ENCODE measurements at places on chromosomes 7 and 10.

DNA sequence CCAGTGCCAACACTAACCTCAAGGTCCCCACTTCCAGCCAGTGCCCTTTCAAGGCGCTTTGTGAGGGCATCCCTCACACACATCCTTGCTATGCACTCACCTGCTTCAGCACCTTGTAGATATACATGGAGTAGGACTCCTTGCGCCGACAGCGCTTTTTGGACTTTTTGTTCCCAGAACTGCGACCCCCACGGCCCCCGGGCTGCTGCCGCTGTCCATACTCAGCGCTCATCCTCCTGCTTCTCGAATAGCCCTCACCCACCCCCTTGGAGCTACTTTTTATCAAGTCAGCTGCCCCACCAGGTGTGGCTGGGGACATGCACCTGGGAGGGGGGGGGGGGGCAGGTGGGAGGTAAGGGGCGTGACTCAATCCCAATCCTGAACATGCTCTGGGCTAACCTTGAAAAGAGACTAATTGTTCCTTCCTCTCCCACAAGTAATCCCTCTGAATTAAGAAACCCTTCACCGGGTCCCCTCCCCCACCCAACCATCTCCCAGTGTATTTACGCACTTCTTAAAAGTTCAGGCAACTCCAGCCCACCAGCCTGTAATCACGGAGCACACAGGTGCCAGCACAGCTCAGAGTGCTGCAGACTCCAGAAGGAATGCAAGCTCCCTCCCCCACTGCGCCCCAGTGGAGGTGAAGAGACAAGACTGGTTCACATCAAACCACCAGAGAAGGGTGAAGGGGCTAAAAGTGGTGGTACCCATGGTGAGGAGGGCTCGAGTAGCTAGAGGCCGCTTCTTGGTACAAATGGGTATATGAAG lies at the start of gene H2BK1:
Gene H2BK1, minus strand, starts transcription at position 402 of the 768 bp plus-strand sequence. Its CDS starts 170 bp downstream, at position 232.
- no peak for DNase-seq

- DNase-seq: no peak
Measured at GRCh38 chr10:124011464-124011863, 81.9 kb downstream of the CHST15 start.

- DNase-seq: no peak
Measured at GRCh38 chr7:155084021-155084420, 13.9 kb downstream of the HTR5A start.

DNA sequence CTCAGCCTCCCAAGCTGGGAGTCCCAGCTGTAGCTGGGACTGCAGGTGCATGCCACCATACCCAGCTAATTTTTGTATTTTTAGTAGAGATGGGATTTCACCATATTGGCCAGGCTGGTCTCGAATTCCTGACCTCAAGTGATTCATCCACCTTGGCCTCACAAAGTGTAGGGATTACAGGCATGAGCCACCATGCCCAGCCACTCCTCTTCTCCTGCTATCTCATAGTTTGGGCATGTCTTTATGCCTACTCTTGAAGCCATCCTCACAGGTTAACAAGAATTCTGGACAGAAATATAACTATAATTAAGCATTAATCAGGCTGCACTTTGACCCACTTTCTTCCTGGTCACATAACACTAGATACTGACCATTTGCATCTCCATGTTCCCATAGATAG lies 28.6 kb upstream of the C10orf67 start:
- DNase-seq: no peak

DNA sequence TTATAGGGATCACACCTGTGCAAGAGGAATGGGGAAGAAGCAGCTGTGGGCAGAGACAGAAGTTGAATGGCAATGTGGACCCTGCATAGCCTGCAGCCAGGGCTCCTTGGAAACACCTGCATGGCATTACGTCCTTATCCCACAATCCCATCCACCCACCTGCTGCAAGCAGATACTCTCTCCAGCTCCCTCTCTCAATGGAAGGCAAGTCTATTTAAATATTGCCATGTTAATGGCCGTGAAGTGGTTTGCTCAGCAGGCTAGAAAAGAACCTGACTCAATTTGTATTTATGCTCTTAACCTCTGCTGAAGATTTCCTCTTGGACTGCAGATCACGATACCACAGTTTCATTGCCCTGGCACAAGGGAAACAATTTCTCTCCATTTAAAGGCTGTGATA lies 417.0 kb downstream of the TYW1 start:
- no peak for DNase-seq

DNA sequence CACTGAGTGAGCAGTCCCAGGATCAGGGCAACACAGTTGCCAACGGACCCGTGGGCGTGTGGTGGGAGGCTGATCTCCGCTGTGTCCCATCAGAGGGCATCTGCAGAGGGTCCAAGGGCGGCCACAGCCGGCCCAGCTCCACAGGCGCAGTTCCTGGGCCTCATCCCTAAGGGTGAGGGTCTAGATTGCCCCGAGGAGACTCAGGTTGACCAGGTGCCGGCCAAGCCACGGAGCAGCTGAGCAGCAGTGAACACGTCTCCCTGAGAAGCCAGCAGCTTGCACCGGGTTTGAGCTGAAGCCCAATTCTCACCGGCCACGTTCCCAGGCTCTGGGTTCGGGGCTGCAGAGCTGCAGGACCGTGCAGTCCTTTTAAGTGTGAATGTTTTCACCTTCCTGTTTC lies 58.8 kb upstream of the ADGRA1 start:
- DNase-seq: no peak

GRCh38 chr7:150939052-150939451 lies 39.1 kb downstream of the KCNH2 start:
- DNase-seq: no peak

- DNase-seq: no peak
Measured at GRCh38 chr10:61411706-61412105, 41.5 kb downstream of the TMEM26 start.

GRCh38 chr7:16062269-16062668 lies 359.1 kb downstream of the CRPPA start:
- DNase-seq: no peak

DNA sequence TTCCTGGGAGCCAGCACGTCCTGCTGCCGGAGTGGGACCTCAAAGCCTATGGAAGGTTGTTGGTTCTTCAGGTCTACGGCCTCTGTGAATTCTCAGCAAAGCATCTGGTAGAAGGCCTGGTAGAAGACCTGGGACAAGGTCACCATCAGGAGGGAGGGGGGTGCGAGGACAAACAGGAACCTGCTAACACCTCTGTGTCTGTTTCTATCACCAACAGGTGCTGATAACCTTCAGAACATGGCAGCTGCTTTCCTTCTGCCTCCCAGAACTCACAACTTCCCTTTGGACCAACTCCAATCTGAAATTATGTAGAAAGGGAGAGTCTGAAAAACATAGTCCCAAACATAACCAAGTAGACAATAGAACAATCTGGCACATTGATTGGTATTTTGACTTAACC lies 8.3 kb upstream of the MET start:
- no peak for DNase-seq

DNA sequence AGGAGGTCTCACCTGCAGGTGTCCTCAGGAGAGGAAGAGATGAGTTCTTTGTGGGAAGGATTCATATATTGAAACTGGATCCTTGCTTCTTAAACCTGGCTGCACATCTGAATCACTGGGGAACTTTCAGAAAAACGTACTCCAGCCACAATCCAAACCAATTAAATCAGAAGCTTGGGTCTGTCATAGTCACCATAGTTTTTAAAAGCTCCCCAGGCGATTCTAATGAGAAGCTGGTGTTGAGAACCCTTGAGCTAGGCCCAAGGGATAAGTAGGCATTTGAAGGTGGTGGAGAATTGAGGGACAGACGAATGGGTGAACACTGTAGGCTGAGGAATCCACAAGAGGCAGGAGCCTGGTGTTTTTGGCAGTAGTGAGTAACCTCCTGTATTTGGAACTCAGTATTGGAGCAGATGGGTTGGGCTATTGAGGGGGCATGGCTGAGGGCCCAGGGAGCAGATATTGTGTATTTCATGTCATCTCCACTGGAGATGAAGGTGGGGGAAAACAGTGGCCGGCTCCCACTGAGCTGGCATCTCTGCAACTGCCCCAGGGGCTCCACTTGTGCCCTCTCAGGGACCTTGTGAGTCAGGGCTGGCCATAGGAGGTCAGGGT lies 14.5 kb downstream of the ADCYAP1R1 start:
- no peak for DNase-seq

GRCh38 chr7:155323001-155323638 lies 25.4 kb downstream of the INSIG1 start:
- DNase-seq: no peak

GRCh38 chr10:71486484-71487114 lies 89.9 kb downstream of the CDH23 start:
- DNase-seq: no peak

DNA sequence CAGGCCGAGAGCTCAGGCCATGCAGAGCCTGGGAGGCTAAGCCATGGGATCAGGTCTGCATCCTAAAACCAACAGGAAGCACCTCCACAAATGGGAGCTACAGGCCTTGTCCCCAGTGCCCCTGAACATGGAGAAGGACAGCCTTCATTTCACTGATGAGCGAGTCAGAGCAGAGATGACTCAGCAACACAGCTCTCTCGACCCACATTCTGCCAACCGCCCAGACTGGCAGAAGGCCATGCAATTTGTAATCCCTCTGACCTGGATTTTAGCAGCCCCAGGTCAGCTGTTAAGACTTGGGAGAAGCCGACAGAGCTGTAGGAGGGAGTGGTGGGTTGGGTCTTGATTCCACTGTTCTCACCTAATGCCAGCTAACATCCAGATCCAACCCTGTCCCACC lies 25.5 kb downstream of the VOPP1 start:
- peak; percentile 43 for DNase-seq

GRCh38 chr10:62796896-62797295 lies 7.6 kb upstream of the ADO start:
- DNase-seq: no peak

GRCh38 chr10:97538839-97539238 lies 33.7 kb upstream of the ANKRD2 start:
- DNase-seq: no peak

DNA sequence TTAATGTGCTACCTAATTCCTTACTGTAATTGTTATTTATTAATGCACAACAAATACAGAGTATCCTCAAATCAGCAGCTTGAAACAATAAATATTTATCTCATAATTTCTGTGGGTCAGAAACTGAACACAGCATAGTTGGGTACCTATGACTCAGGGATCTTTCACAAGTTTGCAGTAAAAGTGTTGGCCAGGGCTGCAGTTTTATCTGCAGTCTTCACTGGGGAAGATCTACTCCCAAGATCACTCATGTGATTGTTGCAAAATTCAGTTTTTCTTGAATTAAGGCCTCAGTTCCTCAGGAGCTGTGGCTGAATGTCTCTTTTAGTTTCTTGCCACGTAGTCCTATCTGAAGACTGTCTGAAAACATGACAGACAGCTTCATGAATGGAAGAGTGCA lies 237.8 kb downstream of the ZWINT start:
- DNase-seq: no peak

GRCh38 chr7:21172800-21173199 lies 255.1 kb upstream of the SP4 start:
- DNase-seq: no peak

DNA sequence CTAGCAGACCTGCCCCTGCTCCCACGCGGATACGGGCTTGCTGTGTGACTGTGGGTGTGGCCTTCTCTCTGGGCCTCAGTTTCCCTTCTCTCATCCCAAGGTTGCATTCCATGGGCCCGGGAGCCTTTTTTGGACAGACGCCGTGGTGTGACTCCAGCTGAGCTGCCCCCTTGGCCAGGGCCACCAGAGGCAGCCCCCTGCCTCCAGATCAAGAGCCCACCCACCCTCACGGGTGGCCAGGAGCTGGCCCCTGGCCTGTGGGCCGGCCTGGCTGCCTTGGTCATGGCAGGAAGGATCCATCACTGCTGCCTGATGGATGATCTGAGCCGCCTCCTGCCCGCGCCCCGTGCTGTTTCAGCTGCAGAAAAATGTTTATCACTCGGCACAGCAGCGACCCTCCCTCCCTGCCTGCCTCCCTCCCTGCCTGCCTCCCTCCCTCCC lies 27.8 kb upstream of the ELFN1 start:
- DNase-seq: no peak

DNA sequence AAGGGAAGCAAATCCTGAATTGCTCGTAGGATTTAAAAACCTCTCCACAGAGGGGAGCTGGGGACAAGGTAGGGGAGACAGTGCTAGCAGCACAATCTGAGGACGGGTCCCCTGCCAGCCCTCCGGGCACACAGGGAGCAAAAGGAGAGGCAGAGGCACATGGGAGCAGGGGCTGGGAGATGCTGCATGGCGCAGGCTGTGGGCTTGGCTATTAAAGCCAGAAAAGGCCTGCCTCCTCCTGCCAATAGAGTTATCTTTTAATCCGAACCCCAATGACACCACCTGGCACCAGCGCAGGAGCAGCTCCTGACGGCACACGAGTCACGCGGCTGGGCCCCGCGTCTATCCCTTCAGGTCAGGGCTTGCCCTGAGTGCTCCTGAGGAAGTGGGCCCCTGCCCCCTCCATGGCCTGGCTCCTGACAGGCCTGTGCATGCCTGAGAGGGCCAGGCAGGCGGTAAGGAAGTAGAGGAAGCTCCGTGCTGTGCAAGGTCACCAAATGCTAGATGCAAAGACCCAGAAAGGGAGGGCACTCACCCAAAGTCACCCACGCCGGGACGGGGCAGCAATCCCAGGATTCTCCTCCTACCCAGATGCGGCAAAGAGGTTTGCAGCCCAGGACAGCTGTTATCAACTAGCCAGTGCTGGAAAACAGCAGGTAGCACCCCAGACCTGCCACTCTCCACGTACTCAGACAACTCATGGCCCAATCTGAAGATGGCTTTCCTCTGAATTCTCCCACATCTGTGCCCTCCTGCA lies 28.1 kb downstream of the DLG5 start:
- no peak for DNase-seq

- no peak for DNase-seq
Measured at GRCh38 chr7:66207540-66207939, 2.4 kb downstream of the TPST1 start.

- DNase-seq: peak; percentile 86
Measured at GRCh38 chr7:47571331-47572093, 10.4 kb downstream of the TNS3 start.

DNA sequence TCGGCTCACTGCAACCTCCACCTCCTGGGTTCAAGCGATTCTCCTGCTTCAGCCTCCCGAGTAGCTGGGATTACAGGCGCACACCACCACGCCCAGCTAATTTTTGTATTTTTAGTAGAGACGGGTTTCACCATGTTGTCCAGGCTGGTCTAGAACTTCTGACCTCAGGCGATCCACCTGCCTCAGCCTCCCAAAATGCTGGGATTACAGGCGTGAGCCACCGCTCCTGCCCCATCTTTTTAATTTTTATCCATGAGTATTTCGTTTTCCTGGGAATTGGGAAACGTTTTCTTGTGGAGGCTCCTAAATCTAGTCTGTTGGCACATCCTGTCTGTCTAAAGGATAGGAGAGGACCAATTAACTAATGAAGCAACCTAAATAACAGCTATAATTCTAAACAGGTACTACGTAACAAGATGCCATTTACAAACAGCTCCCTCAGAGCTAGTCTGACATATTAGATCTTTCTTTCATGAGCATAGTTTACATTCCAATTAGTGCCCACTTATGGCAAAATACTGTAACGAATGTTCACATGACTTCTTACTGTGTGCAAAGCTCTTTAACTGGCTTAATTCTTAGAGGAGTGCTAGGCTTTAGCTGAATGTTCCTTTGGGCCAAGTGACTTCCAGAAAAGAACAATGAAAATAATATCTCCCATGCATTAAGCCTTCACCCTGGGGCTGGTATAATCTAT lies 151.0 kb upstream of the YAE1 start:
- no peak for DNase-seq
